ENCODE measurements at places on chromosomes 1 and 21.
A peak's percentile ranks its signal among the peaks of the same experiment; 100 is the strongest.

DNA sequence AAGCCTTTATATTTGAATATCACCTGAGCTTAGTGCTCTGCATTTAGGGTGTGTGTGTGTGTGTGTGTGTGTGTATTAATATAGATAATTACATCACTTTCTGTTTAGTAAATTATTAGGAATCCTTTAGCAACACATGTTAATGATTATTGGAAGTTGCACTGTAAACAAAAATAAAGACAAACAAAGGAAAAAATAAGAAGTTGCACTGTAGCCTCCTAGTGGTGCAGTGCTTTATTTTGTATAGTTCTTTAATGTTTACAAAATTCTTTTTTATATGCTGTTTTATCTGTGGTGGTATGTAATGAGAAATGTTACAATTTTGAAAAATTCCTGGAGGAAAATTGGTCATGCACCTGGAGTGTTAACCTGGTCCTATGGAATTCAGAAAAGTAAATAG lies 69.2 kb downstream of the UBE4B start:
- no peak for DNase-seq

GRCh38 chr1:183137782-183138181 lies 48.3 kb upstream of the LAMC2 start:
- no peak for DNase-seq

DNA sequence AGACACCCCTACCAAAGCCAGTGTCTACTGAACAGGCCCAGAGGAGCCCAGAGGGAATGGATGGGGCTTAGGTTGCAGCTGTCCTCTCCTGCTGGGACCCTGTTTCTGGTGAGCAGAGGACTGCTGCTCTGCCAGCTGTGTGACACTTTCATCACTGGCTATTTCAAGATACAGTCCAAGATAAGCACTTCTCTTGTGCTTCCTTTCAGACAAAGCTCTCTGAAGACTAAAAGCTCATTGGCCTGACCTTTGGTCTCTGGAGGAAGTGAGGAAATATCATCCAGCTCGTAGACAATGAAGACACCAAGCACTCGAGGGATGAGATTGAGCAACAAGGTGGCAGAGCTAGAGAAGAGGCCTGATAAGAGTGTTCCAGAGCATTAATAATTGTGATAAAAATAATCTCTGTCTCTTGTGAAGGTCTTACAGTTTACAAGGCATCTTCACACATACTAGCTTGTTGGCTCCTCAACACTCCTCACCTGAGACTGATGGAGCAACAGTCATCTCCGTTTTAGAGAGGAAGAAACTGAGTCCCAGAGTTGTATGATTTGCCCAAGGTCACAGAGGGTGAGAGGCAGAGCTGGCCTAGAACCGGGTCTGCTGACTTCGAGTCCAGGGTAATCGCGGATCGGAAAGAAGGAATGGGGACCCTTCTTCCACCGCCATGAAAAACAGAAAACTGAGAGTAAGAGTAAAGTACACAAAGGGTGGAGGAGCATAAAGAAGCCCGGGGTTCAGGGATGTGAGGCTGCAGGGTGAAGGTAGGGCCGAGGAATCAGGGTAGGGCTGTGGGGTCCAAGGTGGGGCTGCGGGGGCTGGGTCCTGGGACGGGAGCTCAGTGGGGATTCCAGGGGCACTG lies 666 bp downstream of the PAFAH2 start:
- DNase-seq: no peak

DNA sequence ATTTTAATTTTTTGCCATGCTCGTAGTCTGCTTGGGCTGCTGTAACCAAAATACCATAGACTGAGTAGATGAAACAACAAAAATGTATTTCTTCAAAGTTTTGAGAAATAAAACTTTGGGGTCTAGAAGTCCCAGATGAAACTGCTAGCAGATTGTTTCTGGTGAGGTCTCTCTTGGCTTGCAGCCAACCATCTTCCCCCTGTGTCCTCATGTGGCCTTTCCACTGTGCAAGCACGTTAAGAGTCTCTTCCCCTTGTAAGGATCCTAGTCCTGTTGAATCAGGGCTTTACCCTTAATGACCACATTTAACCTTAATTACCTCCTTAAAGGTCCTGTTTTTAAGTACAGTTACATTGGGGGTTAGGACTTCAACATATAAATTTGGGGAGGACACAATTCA lies 86.6 kb downstream of the PTBP2 start:
- no peak for DNase-seq

DNA sequence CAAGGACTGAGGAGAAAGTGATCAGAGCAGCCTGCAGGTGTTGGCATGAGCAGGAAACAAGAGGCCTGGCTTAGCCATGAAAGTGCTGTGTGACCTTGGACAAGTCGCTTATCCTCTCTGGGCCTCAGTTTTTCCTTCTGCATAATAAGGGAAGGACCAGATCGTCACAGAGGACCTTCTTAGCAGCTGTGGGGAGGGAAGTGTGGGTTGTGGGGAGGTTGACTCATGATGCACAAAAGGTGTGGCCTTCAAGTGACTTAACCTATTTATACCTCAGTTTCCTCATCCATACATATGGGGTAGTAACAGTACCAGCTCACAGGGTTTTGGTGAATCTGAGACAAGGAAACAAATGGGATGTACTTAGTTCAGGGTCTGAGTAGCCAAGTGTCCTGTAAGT lies 658.8 kb downstream of the MATN1 start:
- DNase-seq: no peak

GRCh38 chr1:231183639-231184590 lies 22.1 kb downstream of the TRIM67 start:
- DNase-seq: no peak

DNA sequence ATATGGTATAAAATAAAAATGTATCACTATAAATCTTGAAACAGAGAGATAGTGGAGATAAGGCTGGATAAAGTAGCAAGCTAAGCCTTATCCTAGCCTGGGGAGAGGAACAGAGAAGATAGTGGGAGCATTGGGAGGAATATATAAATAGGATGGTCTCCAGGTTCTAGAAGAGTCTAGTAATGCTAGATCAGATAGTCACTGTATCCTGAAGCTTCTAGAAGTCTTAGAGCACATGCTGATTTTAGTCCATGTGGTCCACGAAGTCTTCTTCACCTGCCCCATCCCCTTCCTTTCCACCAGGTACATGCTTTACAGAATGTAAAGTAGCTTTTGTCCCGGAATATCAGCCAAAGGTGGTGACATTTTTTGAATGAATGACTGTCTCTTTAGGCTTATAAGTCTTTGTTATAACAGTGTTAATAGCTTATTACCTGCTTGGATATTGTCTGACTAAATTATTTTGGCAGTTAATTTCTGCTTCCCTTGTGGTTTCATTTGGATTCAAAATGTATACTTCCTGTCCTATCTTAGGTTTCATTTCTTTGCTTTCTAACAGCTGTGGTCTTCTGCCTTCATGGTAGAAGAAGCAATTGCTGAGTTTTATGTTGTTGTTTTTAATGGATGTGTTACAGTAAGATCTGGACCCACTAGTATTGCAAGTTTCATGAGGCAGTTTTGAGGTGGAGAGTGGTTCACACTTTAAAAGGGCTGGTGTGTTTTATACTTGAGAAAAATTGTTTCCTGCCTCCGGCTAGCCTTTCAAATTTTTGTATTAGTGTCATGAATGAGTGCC lies 5.9 kb downstream of the SMG7 start:
- DNase-seq: no peak

DNA sequence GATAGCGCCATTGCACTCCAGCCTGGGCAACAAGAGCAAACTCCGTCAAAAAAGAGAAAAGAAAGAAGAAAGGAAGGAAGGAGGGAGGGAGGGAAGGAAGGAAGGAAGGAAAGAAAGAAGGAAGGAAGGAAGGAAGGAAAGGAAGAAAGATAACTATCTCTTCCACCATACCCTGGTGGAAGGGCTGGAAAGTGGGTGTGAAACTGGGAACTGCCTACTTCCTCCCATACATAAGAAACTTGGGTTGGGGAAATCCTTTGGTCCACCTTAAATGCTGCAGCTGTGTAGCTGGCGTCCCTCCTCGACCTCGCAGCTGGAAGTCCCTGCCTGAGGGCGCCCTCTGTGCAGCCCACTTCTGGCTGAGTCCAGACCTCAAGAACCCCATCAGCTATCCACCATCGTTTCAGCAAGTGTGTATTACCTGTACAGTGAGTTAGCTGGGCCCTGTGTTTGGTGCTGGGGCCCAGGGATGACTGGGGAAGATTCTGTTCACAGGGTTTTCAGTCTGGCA lies 4.6 kb upstream of the FAM167B start:
- no peak for DNase-seq

DNA sequence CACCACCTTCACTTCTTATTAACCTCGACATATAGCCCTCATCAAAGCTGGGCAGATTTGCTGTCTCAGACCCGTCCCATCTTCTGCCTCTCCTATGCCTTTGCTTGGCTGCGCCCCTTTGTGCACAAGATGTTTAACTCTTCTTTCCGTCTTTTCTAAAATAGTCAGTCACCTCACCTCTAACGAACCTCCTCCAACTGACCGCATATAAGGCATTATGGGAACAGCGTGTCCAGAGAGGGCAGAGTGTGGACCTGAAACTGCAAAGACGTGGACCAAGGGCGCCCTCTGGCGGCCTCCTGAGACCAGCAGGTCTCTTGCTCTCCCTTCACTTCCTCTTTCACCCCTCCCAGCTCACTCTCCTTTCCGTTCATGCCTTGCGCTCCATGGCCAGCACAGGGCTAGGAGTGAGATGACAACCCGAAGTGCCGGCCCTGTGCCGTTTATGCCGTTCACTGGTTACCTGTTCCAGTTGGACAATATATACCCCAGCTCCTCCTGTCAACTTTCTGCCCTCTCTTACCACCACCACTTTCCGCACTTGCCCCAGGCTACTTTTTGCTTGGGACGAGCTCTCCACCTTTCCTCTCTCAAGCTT lies 2.5 kb upstream of the METTL25B start:
- DNase-seq: peak; percentile 73

GRCh38 chr1:184791550-184791900 lies 36.9 kb upstream of the EDEM3 start:
- DNase-seq: no peak

GRCh38 chr1:213274140-213274539 lies 223.1 kb downstream of the RPS6KC1 start:
- no peak for DNase-seq

DNA sequence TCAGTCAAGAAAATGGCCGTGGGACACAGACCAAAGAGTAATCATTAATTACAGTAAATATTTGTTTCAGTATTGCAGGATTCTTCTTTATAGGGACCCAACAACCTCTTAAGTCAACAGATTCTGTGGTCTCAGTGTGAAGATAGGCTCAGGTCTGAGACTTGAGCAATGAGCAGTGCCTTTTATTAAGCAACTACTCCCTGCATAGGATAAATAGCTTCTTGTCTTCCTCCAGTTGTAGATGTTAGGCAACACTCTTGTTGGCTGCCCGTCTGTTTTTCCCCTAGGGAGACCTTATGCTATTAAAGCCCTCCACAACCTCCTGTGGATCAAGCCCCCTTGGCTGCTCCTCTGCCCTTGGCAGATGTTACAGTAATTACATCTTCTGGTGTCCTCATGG lies 1.8 kb upstream of the OMA1 start:
- DNase-seq: no peak

DNA sequence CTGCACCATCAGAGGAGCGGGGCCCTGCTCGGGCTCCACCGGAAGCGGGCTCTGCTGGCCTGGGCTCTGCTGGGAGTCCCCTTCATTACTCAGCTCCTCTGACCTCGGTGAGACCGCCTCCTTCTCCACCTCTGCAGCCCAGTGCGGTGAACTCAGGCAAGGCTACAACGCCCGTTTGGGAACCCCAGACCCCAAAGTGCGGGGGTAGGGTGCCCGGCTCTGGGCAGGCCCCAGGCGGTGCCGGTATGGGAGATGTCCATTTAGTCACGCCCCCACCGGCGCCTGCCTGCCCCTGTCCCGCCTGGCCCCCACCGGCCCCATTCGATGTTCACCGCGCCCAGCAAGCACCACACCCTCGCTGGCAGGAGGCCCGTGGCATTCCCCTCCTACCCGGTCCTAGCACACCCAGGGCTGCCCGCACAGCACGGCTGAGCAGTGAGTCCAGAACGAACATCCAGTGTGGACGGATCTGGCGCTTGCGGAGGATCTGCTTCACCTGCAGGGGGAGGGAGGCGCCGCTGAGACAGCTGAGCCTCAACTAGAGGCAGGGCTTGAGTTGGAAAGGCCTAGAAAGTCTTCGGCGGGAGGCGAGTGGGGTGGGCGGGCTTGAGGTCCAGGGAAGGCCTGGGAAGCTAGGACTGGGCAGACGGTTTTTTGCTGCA lies 10.0 kb downstream of the MAP3K6 start:
- DNase-seq: peak; percentile 35

DNA sequence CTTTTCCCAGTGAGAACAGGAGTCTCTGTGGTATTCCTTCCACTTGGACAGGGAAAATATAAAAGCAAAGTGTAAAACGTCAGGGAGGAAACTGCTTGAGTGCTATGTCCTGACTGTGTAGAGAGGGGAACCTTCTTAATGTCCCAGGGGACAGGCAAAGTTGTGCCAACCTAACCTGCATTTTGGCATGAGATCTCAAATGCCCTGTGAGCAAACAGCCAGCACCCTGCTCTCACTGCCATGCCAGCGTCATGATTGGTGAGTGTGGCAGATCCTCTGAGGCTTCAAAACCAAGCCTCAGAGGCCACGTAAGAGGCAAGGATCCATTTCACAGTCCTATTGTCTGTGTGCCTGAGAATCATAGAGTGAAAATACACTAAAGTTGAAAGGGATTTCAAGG lies 49.7 kb upstream of the RAP1A start:
- no peak for DNase-seq

GRCh38 chr1:116232989-116233514 lies 121.9 kb downstream of the MAB21L3 start:
- peak; percentile 8 for DNase-seq

DNA sequence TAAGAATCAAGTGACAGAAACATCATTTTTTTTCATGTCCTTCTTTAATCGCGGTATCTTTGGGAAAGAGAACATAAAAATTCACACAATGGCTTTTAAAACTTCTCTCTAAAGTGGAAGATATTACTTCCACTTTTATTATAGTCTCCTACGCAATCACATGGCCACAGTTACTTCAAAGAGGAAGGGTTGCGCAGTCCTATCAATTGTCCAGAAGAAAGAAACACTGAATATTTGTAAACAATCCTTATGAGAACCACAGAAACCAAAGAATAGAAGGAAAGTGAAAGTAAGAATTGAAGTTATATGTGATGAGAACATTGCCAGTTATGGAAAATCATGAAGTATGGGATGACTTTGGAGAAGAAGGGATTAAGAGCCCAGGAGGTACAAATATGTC lies 32.6 kb downstream of the CFH start:
- DNase-seq: no peak

GRCh38 chr1:199272139-199272544 lies 633.3 kb downstream of the PTPRC start:
- no peak for DNase-seq

DNA sequence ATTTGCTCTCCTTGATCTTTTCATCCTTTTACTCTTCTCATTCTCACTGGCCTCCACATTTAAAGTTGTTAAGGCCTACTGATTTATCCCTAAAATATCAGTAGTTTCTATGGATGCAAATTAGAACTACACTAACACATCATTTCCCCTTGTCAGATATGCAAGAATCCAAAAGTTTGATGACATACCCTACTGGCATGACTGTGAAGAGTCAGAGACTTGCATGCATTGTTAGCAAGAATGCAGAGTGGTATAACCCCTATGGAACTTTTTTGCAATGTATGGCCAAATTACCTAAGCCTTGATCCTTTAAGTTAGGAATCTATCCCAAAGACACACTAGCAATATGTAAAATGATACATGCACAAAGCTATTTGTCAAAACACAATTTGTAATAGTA lies 23.6 kb upstream of the HIVEP3 start:
- no peak for DNase-seq
